Brain microvascular endothelial cell (primary cell): ENCODE measurements at places on chromosomes 11 and 22.

DNA sequence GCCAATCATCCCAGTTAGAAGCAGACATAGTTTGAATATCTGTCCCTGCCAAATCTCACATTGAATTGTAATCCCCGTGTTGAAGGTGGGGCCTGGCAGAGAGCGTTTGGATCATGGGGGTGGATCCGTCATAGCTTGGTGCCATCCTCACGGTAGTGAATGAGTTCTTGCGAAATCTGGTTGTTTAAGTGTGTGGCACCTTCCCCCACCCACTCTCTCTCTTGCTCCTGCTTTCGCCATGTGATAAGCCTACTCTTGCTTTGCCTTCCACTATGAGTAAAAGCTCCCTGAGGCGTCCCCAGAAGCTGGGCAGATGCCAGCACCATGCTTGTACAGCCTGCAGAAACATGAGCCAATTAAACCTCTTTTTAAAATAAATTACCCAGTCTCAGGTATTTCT lies 5.0 kb upstream of the CCDC81 start:
- no peak for DNase-seq

DNA sequence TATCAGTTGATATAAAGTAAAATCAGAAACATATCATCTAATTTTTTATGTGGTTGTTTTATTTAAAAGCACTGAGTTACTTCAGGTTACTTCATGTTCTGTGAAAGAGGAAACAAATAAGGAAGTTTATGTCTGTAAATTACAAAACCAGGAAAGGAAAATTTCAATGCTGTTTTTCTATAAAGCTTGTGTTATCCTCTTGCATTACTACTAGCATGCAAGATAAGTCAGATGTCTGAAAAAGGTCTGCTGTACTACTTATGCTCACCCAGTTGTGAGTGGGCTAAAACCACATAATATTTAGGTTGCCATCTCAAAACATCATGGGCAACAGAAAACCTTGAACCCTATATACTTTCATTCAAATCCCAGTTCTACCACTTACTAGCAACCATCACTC lies 121.5 kb downstream of the ATG16L2 start:
- no peak for DNase-seq

DNA sequence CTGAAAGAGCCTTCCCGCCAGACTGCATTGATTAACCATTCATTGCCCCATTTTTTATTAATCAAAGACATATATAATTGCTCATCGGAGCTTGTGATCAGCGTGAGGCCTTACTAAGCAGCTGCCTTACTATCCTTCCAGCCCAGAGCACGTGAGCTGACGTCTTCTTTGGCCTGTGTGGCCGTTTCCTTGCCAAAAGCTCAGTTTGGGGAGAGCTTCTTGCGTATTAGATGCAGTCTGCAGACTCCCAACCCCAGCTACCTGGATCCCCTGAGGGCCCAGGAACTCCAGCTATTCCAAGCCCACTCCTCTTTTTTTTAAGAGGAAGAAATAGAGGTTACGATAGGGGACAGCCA lies 784 bp upstream of the SLC43A3 start:
- no peak for DNase-seq

DNA sequence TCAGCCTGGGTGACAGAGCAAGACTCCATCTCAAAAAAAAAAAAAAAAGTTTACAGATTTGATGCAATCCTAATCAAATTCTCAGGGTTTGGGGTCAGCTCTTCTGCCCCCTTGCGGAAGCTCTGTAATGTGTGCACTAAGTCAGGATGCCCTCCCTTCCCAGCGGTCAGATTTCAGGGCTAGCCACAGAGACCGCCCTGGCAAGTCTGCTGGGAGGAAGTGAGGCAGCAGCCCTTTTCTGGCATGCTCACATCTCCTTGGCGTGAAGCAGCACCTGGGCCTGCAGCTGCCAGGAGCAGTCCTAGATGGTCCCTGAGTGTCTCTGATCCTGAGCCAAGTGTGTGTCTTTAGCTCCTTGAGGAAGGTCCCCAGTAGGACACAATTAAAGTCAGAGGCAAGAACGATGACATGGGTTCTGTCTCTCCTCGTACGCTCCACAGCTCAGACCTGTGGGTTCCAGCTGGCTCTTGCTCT lies 10.9 kb upstream of the APOBEC3C start:
- DNase-seq, result peak; percentile 73

DNA sequence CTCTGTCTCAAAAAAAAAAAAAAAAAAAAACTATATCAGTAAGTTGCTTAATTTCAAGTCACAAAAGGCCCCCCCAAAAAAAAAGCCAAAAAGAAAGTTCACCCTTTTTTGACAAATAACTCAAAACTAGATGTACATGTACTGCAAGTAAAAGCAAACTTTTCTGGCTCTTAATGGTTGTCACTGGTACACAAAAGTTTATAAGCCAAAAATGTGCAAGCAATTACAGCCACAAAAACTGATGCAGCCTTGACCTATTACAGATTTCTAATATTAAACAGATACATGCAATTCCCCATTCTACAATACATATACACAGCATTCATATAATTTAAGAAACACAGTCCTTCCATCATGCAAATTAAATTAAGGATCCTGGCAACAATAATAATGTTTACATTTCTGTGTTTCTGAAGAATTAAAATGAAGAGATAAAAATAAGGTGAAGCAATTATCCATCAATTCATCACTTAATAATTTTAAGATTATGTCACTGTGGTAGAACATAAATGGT lies 18.6 kb downstream of the PICALM start:
- DNase-seq, result no peak

DNA sequence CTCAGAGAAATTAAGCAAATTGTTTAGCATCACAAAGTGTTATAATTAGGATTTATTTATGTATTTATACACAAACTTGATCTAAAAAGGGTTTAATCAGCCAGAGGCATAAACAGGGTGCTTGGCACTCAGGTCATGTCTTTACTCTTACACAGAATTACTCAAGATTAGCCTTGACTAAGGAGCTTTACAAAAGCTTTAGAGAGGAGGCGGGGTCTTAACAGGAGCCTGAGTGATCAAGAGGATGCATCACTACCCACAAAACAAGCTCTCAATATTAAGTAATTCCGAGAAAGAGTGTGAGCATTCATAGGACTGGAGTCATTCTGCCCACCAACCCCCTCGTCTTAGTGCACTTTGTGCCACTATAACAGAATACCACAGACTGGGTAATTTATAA lies 103.0 kb downstream of the SPATA19 start:
- DNase-seq, result no peak

GRCh38 chr11:12754582-12755234 lies 80.5 kb downstream of the TEAD1 start:
- DNase-seq, result no peak

- no peak for DNase-seq
Measured at GRCh38 chr11:128196235-128196634, 391.1 kb downstream of the ETS1 start.

- no peak for DNase-seq
Measured at GRCh38 chr22:24393012-24393559, 34.3 kb upstream of the ADORA2A start.

- DNase-seq, result peak; percentile 100
Measured at GRCh38 chr11:57657194-57658022, at the start of gene CLP1. TSS of gene CLP1 (plus strand) at chr11:57657762. CDS start at chr11:57659477, 1,715 bp downstream.

GRCh38 chr11:73528483-73529203 lies 69.3 kb downstream of the FAM168A start:
- no peak for DNase-seq

DNA sequence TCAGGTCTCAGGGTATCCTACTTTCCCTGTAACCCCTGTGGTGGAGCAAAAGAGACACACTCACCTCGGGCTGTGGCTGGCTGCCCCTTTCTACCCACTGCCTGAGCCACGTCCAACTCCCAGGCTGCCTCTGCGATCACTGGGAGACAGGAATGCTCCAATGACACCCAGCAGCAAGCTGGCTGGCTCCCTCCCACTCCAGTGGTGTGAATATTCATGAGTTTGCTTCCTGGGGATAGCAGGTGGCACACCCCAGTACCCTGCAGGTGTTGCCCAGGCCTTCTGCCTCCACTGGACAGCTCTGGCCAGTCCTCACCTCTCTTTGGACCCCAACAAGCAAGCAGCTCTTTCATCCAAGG lies 9.7 kb downstream of the GAL3ST1 start:
- no peak for DNase-seq
